Stimulated activated CD8-positive, alpha-beta memory T cell treated with anti-CD3 and anti-CD28 coated beads, Interleukin-7, amount 100 ng/mL, for 1 hour (primary cell): ENCODE measurements at places on chromosomes 1 and 21.

- no peak for DNase-seq
Measured at GRCh38 chr1:27668121-27668807, 3.7 kb downstream of the IFI6 start.

DNA sequence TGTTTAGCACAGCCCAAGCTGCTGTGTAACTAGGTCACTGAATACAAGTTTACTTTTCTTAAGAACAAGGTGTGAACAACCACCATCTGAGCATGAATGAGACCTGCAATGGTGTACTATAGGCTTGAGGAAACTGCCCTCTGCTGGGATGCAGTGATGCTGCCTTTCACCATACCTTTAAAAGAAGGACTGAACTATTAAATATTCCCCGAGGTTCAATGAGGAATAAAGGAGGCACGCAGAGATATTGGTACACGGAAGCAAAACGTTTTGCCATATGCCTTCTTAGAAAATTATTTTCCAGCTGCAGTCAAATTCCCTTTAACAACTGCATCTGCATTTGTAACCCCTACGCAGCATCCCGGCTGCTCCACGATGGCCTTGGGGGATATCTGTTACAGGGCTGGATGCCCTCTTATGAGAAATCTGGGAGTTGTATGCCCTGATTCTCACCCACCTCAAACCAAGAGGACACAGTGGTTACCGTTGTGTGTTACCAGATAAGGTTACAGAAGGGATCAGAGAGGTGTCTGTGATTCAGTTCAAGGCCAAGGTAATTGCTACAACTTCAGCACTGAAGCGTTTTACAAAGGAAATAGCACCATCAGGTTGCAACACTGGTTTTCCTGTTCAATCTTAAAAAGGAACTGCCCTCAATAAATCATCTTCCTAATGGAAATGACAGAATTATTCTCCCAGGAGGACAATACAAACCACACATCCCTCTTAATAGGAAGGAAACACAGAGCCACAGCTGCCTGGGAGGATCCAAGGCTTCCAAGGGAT, 470.5 kb downstream of the LTN1 start:
- no peak for DNase-seq

DNA sequence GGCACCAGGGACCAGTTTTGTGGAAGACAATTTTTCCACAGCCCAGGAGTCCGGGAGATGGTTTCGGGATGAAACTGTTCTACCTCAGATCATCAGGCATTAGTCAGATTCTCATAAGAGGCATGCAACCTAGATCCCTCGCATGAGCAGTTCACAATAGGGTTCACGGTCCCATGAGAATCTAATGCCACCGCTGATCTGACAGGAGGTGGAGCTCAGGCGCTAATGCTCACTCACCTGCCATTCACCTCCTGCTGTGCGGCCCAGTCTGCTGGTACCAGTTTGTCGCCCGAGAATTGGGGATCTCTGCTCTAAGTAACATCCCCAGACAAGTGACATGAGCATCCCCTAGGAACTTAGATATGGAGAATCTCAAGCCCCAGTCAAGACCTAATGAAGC, 180.7 kb downstream of the COQ8A start:
- no peak for DNase-seq

DNA sequence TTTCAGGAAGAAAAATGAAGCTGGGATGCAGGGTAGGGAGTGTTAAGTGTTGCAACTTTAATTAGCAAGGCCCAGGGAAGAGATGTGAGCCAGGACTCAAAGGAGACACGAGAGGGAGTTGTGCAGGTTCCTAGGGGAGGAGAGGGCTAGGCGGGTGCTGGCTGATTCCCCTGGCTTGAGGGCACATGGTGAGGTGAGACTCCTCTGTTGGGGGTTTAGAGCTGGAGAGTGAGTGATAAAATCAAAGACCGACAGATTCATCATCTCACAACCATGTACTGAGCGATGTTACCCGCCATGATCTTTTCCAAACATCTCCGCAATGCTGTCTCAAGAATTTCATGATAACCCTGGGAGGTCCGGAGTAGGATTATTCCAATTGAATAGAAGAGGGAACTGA, 161.8 kb upstream of the CSF3R start:
- no peak for DNase-seq

DNA sequence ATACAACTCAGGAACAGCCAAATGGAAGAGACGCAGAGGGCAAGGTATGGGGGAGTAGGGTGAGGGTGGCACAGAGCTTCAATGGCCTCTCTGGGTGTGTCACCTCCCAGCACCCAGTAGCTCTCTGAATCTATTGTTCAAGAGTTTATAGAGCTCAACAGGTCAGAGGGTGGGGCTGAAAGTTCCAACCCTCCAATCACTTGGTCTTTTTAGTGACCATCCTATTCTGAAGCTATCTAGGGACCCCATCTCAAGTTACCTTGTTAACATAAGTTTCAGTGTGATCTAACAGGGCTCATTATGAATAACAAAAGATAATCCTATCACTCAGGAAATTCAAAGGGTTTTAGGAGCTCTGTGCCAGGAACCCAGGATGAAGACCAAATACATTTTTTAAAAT, 31.2 kb upstream of the ZNF697 start:
- no peak for DNase-seq

GRCh38 chr21:43005635-43006034, 31.3 kb downstream of the PKNOX1 start:
- no peak for DNase-seq

DNA sequence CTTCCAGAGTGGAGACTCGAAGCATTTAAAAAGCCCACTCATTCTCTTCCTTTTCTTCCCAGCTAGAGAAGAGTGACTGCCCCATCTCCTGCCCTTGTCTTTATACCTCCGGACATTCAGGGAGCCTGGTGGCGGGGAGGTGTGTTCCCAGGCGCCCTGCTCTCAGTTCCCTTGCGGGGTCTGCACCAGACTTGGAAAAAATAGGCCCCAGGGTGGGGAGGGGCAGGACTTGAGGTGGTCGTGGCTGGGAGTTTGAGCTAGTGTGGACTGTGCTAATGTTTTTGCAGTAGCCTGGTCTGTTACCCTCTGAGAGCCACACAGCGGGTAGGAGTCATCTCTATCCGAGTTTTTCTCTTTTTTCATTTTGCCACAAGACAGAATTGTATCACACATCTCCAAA, 139.1 kb downstream of the PEX14 start:
- DNase-seq, result no peak

- no peak for DNase-seq
Measured at GRCh38 chr1:94143173-94143808, 22.3 kb upstream of the ABCA4 start.

- no peak for DNase-seq
Measured at GRCh38 chr1:183193963-183194525, 8.0 kb downstream of the LAMC2 start.

GRCh38 chr1:101310506-101310905, 73.7 kb downstream of the S1PR1 start:
- DNase-seq, result no peak

DNA sequence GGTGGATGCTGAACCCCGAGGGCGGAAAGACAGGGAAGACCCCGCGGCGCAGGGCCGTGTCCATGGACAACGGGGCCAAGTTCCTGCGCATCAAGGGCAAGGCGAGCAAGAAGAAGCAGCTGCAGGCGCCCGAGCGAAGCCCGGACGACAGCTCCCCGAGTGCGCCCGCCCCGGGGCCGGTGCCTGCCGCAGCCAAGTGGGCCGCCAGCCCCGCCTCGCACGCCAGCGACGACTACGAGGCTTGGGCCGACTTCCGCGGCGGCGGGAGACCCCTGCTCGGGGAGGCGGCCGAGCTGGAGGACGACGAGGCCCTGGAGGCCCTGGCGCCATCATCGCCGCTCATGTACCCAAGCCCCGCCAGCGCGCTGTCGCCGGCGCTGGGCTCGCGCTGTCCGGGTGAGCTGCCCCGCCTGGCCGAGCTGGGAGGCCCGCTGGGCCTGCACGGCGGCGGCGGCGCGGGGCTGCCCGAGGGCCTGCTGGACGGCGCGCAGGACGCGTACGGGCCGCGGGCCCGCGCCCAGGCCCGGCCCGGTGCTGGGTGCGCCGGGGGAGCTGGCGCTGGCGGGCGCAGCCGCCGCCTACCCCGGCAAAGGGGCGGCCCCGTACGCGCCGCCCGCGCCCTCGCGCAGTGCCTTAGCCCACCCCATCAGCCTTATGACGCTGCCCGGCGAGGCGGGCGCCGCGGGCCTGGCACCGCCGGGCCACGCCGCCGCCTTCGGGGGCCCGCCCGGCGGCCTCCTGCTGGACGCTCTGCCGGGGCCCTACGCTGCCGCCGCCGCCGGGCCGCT, 20.7 kb downstream of the FOXO6 start:
- DNase-seq, result no peak
